Activated CD4-positive, alpha-beta memory T cell treated with anti-CD3 and anti-CD28 coated beads for 36 hours (primary cell): ENCODE measurements at places on chromosomes 2 and 18.

- DNase-seq, result no peak
These were observed 162.7 kb upstream of the COL3A1 start for GRCh38 chr2:188811522-188811921.

- DNase-seq, result no peak
These were observed 63.7 kb downstream of the COL4A3 start for GRCh38 chr2:227228061-227228667.

DNA sequence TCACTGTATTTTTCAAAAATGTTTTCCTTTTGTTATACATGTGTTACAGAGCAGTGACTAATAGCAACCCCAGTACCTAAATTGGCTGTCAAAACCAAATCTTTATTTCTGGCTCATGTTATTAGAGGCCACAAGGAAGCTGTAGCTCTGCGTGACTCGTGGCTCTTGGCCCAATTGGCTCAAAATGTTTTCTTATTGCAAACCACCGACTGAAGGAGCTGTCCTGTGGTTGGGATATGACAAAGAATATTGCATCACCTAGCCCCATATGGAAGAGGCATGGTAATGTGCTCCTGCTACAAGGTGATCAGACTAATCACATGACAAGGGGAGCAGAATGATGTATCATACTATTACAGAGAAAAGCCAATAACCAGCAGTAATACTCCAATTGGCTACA, 1058.5 kb downstream of the CBLN2 start:
- DNase-seq, result no peak

GRCh38 chr2:236034974-236035373, 133.2 kb downstream of the GBX2 start:
- DNase-seq, result no peak

GRCh38 chr2:133526530-133527300, 41.5 kb downstream of the NCKAP5 start:
- no peak for DNase-seq

DNA sequence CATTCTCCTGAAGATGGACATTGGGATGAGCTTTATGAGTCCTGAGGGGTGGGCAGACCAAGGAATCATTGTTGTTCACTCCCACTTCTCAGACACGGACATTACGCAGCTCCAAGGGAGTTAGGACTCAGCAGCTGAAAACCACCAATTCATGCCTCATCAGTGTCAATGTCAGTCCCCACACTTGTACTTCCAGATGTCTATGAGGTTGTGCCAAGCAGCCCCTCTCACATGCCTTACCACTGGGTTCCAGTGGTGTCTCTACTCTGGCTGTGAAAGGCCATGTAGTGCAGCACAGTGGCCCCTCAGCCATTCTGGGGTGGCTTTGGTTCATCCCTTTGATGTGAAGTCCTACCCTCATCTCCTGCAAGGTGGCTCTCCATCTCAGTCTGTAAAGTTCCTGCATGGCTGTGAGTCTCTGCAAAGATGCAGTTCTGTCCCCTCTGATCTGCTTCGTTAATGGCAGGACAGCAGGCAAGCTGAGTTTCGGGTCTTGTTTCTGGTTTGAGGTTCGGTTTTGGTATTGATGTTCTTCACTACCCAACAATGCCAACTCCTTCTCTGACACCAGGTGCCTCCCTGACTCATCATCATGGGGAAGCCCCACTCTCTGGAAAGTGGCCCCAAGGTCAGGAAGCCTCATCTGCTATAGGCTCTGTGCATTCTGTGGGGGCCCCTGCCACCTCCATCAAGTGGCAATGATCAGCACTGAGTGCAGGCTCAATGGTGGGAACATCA, 14.0 kb upstream of the COL6A3 start:
- DNase-seq, result peak; percentile 92

GRCh38 chr2:59076079-59076619, 835.0 kb upstream of the FANCL start:
- no peak for DNase-seq

GRCh38 chr2:184067502-184067901, 530.8 kb upstream of the ZNF804A start:
- DNase-seq, result no peak

- DNase-seq, result no peak
These were observed 94.5 kb downstream of the ZBTB7C start for GRCh38 chr18:48314690-48315089.

DNA sequence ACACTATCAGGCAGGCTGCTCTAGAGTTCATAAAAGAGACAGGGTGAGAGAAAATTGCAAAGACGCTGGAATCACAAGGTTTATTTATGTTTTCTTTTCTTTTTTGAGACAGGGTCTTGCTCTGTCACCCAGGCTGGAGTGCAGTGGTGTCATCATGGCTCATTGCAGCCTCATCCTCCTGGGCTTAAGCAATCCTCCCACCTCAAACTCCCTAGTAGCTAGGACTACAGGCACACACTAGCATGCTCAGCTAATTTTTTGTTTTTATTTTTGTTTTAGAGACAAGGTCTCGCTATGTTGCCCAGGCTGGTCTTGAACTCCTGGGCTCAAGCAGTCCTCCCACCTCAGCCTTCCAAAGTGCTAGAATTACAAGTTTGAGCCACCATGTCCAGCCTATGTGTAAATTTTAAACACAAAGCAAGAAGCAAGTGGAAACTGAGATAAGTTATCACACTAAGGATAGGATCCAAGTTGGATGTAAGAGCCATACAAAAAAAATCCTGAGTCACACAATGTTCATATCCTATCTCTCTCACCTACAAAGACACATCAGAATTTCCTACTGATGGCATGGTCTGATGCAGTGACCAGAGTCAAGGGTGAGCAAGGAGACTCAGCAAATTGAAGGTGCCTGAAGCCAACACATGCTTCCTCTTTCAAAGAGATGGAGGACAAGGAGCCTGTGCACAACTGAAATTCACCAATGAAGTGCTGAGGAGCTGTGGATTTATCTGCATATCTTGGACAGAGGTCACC, 31.4 kb downstream of the MYL12B start:
- DNase-seq, result no peak

DNA sequence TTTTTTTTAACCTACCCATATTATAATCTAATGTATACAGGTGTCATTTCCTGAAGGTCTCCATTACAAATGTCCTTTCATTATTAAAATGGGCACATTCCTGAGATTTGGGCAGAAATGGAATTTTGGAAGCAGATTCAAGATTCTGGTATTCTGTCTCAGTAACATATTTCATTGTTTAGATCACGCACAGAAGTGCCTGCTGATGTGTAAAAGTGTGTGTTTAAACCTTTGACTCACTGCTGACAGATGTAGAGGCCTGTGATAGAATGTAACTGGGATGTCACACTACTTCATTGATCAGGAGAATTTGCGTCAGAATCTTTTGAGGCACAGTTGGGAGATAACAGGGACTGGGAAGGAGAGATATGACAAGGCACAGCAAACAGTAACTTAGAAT, 276.8 kb upstream of the EPAS1 start:
- no peak for DNase-seq

DNA sequence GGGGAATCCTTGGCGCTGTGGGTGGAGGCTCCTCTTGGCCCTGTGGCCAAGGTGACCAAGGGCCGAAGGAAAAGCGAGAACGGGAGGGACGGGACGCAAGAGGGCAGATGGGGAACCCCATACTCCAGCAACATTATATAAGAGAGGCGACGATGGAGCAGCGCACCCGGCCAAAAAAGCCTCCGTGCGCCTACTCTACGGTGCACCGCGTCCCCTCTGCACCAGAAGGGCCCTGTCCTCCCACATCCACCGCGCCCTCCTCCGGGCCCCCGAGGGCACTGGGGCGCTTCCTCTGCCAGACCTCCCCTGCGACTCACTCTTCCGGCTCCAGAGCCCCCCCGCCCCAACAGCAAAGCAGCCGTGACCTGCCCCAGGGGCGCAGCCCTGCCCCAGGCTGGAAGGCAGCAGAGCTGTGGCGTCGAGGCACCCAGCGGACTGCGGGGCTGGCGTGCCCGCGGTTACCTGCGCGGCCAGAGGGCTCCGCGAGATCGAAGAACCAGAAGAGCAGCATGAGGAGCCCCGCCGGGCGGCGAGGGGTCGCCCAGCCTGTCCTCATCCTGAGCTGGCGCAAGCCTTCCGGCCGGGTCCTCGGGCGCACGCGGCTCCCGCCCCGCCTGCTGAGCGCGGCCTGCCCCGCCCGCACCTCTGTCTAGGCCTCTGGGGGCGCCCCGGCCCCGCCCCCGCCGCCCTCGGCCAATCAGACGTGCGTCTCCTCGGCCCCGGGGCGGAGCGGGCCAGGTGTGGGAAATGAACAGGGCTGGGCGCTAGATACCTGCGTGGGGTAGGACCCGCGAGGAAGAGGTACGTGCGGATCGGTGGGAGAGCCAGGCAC, 106.3 kb upstream of the CD302 start:
- DNase-seq, result peak; percentile 88

GRCh38 chr2:89844221-89844943, 1152.9 kb downstream of the RPIA start:
- DNase-seq, result no peak

GRCh38 chr2:173037245-173038120, 38.2 kb upstream of the MAP3K20 start:
- no peak for DNase-seq

- no peak for DNase-seq
These were observed 3.0 kb downstream of the PASK start for GRCh38 chr2:241146286-241146685.

DNA sequence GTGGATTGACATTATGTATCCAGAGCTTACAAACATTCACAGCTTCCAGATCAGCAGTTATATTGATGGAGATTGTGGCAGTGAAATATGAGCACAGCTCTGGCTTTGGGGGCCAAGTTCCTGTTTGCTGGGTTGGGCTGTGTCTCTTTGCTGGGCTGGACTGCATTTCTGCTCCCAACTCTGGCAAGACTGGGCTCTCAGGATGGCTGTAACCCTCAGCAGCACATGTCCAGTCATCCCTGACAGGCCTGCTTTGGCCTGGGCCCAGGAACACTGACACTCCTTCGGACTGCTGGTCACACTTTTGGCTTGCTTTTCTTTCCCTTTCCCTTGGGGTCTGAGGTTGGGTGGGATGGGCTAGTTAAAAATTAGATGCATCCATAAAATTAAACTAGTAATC, 17.9 kb upstream of the VPS4B start:
- DNase-seq, result no peak

DNA sequence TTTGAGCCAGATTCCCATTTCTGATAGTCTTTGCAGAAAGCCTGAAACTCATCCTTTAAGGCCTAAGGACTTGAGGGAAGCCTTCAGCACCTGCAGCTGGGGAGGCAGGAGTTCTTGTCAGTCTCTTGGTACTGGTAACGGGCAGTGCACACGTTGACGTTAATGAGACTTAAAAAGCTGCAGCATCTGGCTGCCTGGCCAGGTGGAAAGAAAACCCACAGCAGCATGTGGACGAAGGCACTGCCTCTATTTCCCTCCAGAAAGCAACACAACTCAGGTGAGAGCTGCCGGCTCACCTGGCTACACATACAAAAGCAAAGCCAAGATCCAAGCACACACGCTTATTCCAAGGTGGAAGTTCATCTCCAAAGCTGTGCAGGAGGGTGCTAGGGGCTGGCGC, 178.8 kb downstream of the ANAPC1 start:
- DNase-seq, result no peak
